ENCODE measurements at places on chromosomes 2 and 18.

DNA sequence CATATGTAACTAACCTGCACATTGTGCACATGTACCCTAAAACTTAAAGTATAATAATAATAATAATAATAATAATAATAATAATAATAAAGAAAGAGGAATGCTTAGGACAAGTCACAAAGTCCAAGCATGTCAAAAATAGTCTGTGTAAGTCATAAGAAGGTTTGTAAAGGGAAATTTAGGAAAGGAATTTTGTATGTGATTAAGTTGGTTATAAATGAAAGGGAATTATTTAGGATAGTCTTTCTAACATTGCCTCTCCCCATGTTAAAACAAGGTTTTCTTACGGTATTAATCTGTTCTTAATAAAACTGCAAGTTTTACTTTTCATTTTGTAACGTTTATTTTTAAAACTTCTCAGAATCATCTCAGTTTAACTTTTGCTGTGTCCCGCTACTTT, 62.8 kb downstream of the SESTD1 start:
- DNase-seq: no peak

DNA sequence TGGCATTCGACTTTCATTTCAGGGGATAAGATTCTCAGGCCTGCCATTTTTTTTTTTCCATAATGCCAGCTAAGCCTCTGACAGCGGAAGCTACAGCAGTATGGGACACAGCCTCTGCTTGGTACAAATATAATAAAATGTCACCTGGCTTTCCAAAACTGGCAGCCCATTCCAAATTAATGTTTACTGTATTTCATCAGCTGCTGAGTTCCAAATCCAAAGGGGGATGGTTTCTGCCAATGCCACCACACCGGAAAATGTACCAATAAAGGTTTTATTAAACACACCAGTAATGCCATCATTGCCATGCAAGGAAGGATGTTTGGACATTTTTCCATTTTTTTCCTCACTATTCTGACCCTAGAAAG, 275.8 kb upstream of the CCDC68 start:
- DNase-seq: no peak

DNA sequence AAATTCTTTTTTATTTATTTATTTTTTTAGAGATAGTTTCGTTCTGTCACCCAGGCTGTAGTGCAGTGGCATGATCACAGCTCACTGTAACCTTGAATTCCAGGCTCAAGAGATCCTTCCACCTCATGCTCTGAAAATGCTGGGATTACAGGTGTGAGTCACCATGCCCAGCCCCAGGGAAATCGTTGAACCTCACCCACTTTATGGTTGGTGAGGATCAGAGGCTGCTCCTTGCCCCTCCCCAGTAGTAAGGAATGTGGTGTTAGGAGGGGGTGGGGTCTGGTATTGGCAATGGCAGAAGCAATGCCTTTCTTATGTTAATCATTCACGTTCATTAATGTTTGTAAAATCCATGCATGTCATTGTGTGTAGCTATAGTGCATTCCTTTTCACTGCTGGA, 161.9 kb downstream of the SUCLG1 start:
- no peak for DNase-seq

- no peak for DNase-seq
Measured at GRCh38 chr2:175955136-175955535, 46.9 kb downstream of the LNPK start.

GRCh38 chr2:62270728-62271127, 74.8 kb downstream of the B3GNT2 start:
- no peak for DNase-seq

GRCh38 chr2:99775585-99775984, 285.8 kb upstream of the REV1 start:
- no peak for DNase-seq

- DNase-seq: no peak
Measured at GRCh38 chr18:50726960-50727589, 92.7 kb downstream of the MRO start.

- no peak for DNase-seq
Measured at GRCh38 chr2:229408356-229408755, 137.3 kb upstream of the PID1 start.

- peak; percentile 52 for DNase-seq
Measured at GRCh38 chr2:95023222-95023597, 2.3 kb upstream of the MAL start.

DNA sequence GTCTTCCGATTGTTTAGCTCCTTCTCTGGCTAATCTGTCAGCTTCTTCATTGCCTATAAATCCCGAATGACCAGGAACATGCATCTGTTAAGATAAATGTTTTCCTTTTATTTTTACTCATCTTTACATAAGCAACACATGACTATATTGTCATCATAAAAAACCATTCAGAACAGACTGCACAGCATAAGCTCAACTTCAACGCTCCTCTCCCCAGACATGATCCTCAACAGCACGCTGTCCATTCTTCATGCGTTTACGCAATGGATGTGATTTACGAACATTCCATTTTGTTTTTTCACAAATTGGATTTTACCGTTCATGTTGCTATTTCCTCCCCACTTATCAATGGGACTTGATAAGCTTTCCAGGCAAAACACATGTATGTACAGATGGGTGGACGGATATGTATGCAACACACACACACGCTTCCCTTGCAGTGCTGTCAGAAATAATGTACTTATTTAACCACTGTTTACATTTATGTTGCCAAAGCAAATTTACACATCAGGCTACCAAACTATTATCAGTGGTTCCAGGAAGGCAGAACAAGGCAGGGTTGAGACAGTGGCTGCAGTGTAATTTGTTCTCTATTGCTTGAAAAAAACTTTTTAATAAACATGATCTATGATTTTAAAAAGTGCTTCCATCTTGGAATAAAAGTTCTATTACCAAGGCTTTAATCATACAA, 12.2 kb downstream of the RNASEH1 start:
- no peak for DNase-seq

DNA sequence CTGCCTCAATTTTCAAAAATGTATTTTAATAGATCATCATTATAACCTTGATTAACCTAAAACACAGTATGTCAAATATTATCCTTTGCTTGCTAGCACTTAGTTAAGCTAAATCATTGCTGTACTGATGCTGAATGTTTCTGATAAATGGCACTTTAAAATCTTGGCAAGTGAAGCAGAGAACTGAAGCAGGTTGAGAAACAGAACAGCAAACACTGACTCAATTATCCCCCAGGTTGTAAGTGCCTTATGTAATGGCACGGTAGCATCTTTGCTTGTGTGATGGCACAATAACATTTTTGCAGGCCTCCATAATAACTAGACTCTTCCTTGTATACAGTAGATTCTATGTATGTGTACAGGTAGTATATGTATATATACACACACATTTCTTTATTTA, 33.8 kb downstream of the ARHGAP15 start:
- DNase-seq: no peak

DNA sequence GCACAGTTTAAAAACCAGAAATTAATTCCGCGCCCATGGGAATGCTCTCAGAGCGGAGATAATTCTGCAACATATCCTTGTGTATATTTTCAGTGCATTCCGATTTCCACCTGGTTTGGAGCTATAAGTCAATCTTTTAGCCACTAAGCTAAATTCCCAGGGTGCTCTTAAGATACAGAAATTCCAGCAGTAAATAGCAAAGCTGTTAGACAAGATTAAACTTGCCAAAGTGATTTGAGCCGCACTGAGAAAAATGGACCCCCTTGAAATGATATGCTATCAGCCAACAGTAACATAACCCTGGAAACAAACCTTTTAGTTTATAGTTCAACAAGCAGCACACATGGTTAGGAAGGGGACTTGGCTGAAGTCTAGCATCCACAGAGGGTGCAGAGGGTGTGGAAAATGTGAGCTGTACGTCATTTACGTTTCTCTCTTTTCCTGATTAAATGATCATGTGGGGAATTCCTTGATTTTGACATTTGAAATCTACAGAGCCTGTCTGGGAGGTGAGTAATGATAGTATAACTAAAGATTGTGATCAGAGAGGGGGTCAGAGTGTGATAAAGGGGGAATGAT, 99.8 kb upstream of the COPS8 start:
- no peak for DNase-seq

DNA sequence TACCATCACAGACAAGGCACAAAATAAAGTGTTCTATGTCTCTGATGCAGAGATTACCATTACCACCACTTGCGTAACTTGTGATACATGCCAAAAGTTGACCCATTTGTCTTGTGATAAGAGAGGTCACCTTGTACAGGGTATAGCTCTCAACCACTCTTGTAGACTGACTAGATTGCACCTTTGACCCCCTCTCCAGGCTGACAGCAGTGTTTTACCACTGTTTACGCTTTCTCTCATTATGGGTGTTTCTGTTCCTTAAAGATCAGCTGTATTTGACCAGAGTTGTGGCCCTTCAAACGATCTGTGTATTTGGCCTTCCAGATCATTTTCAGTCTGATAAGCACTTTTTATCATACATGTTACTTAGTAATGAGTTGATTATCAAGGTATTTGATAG, 215.7 kb upstream of the HNMT start:
- DNase-seq: no peak

DNA sequence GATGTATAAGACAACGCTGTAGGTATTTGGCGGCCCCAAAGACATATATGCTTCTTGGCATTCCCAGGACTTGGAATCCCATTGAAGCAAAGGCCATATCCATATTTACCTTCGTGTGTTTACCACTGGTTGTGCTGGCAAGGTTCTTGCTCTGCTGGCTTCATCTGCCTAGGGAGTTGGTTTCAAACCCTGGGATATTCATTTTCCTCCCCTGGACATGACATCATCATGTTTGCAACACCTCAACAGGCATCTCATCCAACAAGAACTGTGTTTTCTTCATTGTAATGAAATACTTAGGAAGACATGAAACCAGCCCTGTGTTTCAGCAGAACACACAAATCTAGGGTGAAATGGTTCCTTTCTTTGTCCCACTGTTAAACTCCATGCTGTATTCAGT, 77.9 kb upstream of the PHLPP1 start:
- DNase-seq: no peak

DNA sequence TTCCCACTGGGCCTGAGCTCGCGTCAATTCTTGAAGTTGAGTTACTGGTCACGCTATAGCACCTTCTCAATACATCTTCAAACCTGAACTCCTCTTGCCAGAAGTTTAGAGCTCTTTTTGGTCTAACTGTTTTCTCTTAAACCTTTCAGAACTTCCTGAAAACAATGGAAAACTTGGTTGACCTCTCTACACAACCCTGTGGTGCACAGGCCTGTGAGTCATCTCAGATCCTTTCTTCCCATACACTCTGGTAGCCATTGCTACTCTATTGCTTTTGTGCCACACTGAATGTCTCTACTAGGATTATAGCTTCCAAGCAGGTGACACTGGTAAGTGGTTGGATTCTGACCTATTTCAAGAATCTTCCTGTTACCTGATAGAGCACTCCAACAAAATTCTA, 321.5 kb upstream of the FSIP2 start:
- DNase-seq: no peak

DNA sequence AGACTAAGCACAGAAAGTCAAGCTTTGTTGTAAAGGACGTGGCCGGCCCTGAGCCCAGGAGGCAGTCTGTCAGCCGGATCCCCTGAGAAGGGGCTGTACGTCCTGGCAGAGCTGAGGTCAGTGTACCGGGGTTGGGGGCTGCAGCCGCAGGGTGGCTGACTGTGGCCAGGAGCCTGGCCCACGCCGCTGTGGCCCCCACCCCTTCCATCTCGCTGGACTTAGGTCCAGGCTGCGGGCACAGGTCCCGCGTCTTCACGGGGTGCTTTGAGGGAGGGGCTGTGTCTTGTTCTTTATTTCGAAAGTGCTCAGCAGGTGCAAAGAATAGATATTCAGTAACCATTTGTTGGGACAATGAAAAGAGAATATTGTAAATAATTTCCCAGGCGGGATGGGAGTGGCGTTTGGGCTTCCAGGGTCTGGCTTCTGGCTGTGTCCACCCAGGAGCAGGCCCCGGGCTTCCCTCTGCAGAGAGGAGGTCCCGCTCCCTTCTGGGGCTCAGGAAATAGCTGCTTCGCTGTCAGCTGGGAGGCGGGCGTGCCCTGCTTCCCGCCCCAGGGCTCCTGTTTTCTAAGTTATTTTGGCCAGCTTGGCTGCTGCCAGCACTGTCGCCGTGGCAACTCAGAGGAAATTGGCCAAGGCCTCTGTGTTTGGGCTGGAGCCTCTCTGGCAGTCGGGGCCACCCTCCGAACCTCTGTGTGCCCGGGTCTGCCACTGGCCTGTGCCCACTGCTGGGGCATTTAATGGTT, 7.4 kb downstream of the NFATC1 start:
- DNase-seq: no peak

DNA sequence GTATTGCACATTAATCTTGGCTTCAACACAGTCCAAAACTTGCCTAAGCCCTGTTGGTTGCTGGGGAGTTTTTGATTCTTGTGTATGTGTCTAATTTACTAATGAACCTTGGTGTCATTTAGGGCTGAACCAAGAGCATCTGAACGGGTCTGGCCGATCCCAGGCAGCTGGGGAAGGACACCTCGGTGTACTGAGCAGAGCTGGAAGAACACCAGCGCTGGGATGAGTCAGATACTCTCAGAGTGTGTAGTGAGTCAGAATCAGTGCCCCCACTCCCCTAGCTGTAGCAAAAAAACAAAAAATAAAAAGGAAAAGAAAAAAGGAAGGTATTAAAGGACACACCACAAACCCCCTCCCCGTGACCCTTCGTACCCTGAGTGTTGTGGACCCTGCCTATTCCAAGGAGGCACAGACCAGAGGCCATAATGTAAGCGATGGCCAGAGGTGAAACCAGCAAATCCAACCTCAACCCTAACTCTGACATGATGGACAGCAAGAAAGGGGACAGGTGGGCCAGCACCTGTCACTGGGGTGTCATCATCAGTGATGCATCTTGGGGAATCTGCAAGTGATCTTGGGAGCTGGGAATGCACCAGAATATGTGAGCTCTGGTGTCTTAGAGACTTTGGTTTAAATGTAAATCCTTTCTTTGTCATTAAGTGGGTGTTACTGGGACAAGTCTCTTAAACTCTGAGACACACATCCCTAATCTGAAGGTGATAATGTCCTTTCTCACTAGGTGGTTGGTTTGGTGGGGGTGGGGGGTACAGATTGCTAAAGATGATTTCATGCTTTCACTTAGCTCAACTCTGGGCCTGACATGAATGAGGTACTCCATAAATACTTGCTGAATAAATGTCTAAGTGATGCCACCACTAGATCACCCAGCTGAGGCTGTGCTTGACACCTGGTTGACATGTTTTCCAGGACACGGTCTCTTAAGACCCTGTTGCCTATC, 34.2 kb upstream of the NCOA1 start:
- peak; percentile 19 for DNase-seq

GRCh38 chr2:234595829-234596228, 98.9 kb upstream of the ARL4C start:
- no peak for DNase-seq

DNA sequence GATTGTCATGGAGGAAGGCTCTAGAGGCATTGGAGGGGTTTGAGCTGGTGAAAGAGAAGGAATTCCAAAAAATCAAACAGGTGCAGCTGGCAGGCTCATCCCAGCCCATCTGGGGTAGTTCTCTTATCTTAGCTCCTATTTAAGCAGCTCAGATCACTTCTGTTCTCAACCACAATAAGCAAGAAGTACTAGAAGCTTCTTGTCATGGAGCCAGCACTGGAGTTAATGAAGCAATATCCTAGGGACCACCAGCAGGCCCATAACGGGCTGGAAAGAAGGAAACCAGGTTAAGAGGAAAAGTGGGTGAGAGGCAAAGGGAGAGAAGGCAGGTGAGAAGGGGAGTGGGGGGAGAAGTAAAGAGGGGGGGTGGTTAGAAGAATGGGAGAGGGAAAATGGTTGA, 100.7 kb upstream of the ZFP36L2 start:
- no peak for DNase-seq

Data from stimulated activated CD4-positive, alpha-beta T cell treated with anti-CD3 and anti-CD28 coated beads, Interleukin-2, amount 100 ng/mL, for 24 hours (primary cell).